Stimulated activated memory B cell treated with anti-CD40 and anti-IgM and Interleukin-4, amounts not matched to agents 10 μg/mL and 1 μg/mL and 100 μg/mL, for 72 hours (primary cell): ENCODE measurements at places on chromosomes 3 and 15.
A peak's percentile ranks its signal among the peaks of the same experiment; 100 is the strongest.

- ATAC-seq, result no peak
Observed at GRCh38 chr3:100354850-100355249, 20.3 kb downstream of the NIT2 start.

DNA sequence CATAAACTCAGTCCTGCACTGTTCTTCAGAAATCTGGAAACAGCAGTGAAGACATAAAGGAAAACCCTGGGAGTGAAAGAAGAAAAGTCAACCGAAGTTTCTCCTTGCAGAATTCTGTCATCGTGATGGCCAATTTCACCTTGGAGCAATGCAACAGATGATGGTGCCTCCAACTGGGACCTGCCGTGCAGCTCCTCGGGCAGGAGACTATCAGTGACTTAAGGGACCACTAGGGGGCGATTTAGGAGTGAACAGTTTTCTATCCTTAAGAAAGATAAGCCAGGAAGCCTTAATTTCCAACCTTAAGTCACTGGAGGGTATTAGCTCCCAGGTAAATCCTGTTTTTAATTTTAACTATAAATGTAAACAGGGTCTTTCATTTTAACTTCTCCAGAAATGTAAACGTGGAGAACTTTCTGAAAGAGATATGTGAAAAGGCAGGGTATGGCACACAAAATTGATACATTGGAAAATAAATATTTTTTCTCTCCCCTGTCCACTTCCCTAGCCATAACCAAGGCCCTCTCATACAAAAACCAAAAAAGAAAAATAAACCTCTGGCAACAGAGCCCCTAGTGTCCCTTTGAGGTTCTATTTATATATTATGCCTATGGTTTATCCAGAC, 116.3 kb downstream of the PDZRN3 start:
- ATAC-seq, result peak; percentile 42

GRCh38 chr15:47885920-47886319, 168.6 kb downstream of the SEMA6D start:
- no peak for ATAC-seq

DNA sequence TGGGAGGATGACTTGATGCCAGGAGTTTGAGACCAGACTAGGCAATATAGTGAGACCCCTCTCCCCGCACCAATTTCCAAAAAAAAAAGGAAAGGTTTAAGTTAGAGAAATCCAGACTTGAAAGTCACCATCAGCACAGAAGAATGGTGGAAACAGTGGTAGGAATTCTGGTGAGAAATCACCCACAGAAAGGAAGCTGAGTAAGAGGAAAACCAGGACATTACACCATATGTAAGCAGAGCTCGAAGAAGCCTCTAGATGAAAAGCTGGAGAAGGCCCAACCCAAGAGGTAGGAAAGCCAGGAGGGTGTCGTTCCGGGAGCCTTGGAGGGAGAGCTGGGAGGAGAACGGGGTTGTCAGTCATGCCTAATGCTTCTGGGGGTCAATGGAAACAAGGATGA, 40.5 kb downstream of the RASGRP1 start:
- ATAC-seq, result no peak

DNA sequence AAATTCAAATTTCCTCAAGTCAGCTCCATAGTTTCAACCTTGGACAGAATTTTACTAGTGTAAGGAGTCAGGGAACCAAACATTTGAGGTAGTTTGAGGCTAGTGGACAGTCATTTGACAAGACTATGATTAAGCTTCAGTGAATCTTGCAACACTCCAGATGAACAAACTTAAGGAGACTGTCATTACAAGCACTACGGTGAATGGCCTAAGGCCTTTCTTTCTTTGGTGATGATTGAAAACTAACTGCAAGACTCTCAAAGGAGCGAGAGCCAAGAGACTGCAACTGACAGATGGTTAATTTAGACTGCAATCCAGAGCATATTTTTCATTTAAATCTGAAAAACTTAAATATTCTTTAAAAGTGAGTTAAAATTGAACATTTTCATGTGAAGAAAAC, 272.3 kb upstream of the NECTIN3 start:
- ATAC-seq, result no peak

- no peak for ATAC-seq
Observed at GRCh38 chr3:135920275-135920674, 45.3 kb upstream of the PPP2R3A start.

DNA sequence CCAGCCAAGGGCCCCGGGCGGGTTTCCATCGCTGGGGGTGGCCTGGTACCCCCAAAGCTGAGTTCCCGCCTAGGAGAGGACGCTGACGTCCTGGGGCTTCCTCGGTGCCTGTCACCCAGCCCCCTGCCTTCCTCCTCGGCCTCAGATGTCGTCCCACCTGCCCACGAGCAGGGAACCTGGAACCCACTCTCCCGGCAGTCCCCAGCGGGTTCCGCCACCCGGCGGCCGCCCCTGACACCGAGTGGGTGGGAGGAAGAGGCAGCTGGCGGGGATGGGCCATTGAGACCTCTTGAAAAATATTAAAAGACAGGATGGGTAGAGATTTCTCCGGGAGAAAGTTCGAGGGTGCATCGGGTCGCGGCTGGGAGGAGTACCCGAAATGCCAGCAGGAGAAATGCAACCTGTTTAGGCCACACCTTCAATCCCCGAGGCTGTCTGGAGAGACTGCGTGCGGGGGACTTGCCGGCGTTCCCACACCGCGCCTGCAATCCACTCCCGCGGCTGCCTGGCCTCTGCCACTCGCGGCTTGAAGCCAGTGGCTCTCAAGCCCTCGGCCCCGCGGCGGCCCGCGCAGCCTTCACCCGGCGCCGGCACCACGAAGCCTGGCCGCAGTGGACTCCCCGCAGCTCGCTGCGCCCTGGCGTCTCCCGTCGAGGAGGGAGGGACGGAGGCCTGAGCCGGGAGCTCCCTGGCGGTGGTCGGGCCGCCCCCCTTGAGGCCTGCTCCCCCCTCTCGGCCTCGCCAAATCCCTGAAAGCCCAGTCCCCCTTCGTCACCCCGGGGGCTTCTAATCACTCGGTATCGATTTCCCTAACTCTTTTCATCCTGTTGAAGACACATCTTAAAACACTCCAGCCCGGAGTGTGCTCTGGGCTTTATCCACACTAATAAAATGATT, 8.6 kb upstream of the NR2F2 start:
- no peak for ATAC-seq

- ATAC-seq, result peak; percentile 59
Observed at GRCh38 chr3:145094355-145094941, 1066.5 kb downstream of the PLOD2 start.

DNA sequence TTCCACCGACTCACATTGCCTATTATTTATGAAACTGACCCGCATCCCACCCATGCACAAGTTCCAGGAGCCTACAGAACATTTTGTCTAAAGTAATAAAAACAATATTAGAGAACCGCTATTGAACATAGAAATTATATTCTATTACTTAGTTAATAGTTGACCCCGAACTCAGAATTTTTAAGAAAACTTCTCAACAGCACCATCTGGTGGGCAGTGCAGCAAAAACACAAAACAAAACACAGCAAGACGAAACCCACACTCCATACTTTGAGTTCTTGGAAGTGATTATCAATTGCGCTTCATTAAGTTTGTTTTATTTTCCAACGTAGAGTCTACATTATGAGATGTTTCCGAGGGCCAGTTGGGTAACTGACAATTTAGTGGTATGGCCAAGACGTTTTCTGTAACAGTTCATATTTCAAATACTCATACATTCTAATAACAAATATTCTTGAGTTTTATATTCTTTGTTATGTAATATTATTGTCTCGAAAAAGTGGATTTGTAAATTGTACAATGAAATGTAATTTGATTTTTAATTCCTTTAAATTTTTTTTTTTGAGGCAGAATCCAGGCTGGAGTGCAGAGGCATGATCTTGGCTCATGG, 24.0 kb upstream of the C3orf70 start:
- ATAC-seq, result no peak

GRCh38 chr3:89455240-89455639, 347.8 kb downstream of the EPHA3 start:
- no peak for ATAC-seq

DNA sequence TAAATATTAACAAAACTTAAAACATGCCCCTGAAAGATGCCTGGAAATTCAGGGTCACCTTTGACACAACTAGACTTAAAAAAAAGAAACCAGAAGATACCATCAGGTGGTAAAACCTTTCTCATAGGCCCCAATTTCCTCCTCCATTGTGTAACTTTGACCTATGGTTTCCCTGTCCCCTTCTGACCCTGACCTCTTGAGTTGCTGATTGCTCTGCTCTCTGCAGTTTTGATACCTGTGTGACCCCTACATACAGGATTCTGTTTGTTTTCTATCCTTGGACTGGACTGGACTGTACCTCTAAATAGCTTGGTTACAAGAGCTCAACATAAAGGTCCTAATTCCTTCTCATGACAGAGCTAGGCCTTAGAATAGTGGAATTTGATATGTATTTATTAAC, 220.6 kb downstream of the ZIC4 start:
- ATAC-seq, result no peak

DNA sequence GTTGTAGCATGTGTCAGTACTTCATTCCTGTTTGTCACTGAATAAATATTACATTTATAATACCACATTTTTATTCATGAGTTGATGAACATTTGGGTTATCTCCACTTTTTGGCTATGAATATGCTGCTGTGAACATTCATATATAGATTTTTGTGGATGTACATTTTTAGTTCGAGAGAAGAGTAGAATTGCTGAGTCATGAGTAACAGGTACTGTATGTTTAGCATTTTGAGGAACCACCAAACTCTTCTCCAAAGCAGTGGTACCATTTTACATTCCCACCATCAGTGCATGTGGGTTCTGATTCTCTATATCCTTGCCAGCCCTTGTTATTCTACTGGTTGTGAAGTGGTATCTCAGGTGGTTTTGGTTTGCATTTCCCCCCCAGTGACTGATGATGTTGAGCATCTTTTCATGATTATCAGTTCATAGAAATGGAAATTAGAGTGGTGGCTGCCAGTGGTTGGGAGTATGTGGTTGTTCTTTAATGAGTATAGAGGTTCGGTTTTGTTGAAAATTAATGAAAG, 59.6 kb downstream of the CCDC66 start:
- ATAC-seq, result no peak

- no peak for ATAC-seq
Observed at GRCh38 chr15:32766101-32766500, 48.3 kb downstream of the GREM1 start.

DNA sequence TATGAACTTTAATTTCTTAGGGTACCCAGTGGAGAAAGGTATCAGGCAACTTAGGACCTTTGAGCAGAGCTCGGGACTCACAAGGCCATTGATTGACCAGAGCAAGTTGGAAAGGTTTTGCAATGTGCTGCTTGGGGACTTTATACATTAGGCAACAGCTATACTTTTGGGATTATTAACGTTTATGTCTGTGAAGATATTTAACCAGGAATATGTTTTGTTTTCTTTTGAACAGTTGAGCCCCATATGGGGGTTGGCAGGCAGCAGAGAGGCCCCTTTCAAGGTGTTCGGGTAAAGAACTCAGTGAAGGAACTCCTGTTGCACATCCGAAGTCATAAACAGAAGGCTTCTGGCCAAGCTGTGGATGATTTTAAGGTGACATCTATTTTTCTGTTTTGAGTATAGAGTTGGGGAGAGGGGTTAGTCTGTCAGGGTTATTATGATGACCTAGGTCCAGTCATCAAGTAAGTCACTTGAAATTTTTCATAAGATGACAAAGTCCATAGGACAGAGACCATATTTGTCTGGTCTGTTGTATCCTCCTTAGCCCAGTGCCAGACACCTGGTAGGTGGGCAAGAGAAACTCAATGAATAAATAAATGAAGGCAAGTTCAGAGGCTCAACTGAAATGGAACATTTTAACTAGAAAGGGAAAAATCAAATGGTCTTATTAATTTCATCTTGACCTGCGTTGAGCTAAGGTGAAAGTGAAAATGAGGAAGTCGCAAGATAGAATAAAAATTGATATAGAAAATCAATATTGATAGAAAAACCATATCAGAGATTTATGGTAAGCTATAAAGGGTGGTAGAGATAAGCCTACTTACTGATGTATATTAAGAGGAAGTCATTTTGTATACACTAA, 2.8 kb downstream of the NFKBIZ start:
- no peak for ATAC-seq

DNA sequence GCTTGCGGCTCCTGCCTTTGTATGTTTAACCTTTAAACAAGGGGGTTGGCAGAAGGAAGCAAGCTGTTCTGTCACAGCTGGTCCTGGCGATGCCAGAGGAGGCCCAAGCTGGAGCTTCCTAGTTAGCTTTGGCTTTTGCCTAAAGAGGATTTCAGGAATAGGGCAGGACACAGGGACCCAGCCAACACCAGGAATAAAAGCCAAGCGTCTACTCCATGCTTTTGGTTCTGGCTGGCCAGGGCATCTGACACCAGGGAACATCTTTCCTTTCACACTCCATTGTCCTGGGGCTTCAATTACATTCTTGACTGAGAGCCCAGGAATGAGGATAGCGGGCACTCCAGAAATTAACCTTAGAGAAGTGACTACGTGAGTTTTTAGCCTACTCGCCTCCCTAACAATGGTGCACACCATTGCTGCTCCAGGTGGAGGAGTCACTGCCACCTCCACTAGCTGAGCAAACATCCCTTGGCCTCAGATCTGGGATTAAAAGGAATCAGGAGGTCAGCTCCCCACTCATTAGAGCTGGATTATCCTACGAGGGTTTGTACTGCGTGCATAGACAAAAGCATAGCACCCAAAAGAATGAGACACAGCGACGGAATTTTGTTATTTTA, 38.2 kb downstream of the TPM1 start:
- ATAC-seq, result no peak

DNA sequence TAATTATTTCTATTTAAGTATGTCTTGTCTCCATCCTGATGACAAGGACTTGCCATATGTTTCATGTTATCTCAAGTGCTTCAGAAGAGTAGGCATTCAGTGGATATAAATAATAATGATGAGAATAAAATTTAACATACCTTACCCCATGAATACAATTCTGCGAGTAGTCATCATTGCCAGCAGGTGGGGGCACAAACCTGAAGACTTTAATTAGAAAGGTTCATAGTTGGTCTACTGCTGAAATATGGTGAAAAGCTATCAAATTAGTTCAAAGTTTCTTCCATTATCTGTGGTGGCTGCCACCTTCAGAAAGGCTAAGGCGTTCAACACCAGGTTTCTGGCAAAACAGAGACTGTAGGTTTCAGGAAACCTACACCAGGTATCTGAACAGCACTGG, 100.9 kb downstream of the P3H2 start:
- no peak for ATAC-seq

DNA sequence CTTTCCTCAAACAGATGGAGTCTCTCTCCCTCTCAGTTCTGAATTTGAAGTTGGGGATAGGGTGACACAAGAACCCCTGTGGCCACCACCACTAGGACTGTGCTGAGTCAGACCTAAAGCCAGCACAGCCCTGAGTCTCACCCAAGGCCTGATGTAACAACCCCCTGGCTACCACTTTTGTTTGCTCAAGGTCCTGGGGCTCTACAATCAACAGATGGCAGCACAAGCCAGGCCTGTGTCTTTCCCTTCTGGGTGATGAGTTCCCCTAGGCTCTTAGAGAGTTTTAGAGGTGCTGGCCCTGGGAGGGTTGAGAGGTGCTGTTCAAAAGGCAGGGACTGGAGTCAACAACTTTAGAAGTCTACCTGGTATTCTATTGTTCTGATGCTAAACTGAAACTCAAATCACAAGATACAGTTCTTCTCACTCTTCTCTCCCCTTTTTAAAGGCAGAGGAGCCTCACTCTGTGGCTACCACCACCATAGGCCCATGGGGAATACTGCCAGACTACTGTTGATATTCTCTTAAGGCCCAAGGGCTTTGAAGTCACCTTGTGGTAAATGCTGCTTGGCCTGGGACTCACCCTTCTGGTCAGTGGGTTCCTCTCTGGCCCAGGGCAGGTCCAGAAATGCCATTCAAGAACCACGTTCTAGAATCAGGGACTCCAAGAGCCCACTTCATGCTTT, 6.5 kb downstream of the OR5K4 start:
- ATAC-seq, result peak; percentile 47

GRCh38 chr3:61094608-61095007, 156.6 kb downstream of the FHIT start:
- ATAC-seq, result no peak
